ENCODE measurements at places on chromosomes 11 and 22. TPM values are rescaled to one million over a fixed set of nuclear protein-coding genes. Genes with fewer than 3 reads are reported as not detected.

ACAD8 gene
- polyA plus RNA-seq, result 24.0 TPM

KBTBD4 gene
- 14.0 TPM for polyA plus RNA-seq

OR52N4 gene
- 0.23 TPM for polyA plus RNA-seq

MMP3 gene
- polyA plus RNA-seq, result not detected

MS4A13 gene
- polyA plus RNA-seq, result not detected

DENND6B gene
- 4.2 TPM for polyA plus RNA-seq

HOATZ gene
- polyA plus RNA-seq, result 0.11 TPM

SHANK2 gene
- 1.5 TPM for polyA plus RNA-seq

BARX2 gene
- polyA plus RNA-seq, result 1.7 TPM

MS4A2 gene
- 0.05 TPM for polyA plus RNA-seq

SMC1B gene
- polyA plus RNA-seq, result 0.10 TPM

CATSPER1 gene
- polyA plus RNA-seq, result 0.16 TPM

SERHL2 gene
- 2.0 TPM for polyA plus RNA-seq

RFPL2 gene
- polyA plus RNA-seq, result 0.12 TPM

NLRP14 gene
- polyA plus RNA-seq, result 0.07 TPM

SLC1A2 gene
- 1.6 TPM for polyA plus RNA-seq

CBLIF gene
- polyA plus RNA-seq, result not detected

NCF4 gene
- 6.2 TPM for polyA plus RNA-seq

DEUP1 gene
- not detected for polyA plus RNA-seq

TCN2 gene
- 9.8 TPM for polyA plus RNA-seq

TSGA10IP gene
- polyA plus RNA-seq, result 0.09 TPM

KRTAP5-9 gene
- polyA plus RNA-seq, result 0.24 TPM

VPS11 gene
- polyA plus RNA-seq, result 29.1 TPM

NOX4 gene
- polyA plus RNA-seq, result 1.7 TPM

C11orf91 gene
- polyA plus RNA-seq, result not detected

SPI1 gene
- 5.7 TPM for polyA plus RNA-seq

SERPIND1 gene
- polyA plus RNA-seq, result 0.05 TPM

KRTAP5-11 gene
- not detected for polyA plus RNA-seq

TMPRSS5 gene
- polyA plus RNA-seq, result 1.4 TPM

TNNI2 gene
- polyA plus RNA-seq, result 3,160 TPM

ZFTA gene
- polyA plus RNA-seq, result 25.0 TPM

CECR2 gene
- 19.2 TPM for polyA plus RNA-seq

Measured in muscle of leg (tissue), 16 donors.